ENCODE measurements at places on chromosomes 1 and 21.

DNA sequence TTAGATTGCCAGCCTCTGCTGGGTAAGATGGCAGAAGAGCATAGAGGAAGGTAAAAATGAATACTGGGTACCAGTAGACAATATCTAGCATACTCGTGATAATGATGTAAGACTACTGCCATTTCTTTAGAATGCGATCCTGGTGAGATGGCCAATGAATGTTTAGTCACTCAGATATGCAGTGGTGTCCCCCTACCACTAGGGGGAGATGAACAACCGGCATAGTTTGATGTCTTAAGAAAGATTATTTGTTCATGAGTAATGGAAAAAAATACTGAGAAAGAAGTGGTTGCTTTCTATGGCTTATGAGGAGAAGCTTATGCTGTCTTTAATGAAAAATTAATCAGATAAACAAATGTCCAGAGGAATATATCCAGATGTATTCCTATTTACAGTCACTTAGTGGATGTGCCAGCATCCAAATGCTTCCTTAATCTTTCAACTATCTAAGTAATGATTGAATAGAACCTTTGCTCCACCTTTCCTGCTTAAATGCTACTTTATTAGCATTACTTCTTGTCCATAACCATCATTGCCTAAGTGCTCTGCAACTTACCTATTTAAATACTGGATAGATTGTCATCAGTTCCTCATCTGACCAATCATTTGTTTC is 256.6 kb downstream of the ST6GALNAC3 start:
- DNase-seq = no peak

DNA sequence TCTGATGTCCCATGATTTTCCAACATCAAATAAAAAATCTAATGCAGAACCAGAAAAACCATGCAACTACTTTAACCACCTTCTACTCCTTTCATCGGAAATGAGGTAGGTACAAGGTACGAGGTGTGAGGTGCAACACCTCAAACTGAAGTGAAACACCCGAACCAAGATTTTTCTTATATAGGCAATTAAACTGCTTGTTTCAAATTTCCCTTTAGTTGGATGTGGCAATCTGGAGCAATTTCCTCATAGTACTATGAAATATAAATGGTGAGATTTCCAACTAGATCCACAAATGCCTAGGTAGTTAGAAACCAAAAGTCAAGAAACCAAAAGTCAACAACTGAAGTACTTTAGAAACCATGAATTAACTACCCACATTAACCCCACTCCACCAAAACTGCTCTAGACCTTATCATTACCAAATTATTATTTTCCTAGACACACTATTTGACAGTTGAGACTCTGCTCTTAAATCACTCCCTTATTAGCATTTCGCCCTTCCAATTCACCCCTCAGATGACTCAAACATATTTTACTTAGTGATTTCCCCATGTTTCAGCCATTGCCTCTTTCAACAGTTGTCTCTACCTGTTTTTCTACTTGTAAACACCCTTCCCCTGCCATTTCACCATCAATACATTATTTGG is 37.8 kb downstream of the FUBP1 start:
- no peak for DNase-seq

DNA sequence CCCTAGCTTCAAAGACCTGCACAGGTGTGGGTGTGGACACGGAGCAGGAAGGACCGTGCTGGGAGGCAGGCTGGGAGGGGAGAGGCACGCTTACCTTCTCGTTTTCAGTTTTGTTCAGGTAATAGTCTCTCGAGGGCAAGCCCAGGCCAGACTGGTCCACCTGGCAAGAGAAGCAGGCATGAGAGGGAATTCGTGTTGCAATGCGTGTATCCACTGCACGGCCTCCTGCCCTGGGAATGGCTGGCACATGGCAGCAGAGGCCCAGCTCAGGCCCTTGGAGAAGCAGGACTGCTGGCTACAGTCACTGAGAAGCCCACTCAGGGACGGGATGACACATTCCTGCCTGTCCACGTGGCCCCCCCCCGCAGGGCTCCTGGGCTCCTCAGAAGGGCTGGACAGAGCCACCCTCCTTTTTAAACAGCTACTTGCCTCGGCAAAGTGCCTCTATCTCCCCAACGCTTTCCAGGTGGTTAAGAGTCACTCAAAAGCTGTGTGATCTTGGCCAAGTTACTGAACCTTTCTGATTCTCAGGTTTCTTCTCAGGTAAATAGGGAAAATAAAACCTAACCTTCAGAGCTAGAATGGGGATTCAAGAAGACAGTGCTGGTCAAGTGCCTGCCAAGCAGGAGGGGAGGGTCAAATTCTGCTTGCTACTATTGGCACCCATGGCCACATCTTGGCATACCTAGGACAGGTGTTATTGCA is 32.7 kb downstream of the ECE1 start:
- DNase-seq = no peak

DNA sequence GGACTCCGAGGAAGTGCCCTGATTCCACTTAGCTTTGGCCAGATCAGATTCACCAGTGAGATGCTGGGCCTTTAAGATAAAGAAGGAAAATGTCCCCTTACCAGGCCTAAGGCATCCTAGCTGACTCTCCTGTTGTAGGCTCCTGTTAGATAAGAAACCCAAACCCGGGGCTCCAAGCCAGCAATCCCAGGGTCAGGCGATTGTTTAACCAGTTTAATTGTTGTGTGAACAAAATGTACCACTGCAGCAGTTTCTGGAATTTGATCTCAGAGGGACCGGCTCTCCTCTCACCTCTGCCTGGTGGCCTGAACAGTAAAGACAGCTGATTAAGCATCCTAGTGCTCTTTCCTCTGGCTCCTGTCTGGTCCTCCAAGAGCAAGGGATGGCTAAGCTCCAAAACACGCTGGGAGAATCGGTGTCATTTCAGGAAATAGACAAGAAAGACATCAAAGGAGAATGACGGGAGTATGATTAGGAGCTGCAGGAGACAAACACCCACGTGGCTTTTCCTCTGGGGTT is 9.3 kb upstream of the KLHDC8A start:
- no peak for DNase-seq

DNA sequence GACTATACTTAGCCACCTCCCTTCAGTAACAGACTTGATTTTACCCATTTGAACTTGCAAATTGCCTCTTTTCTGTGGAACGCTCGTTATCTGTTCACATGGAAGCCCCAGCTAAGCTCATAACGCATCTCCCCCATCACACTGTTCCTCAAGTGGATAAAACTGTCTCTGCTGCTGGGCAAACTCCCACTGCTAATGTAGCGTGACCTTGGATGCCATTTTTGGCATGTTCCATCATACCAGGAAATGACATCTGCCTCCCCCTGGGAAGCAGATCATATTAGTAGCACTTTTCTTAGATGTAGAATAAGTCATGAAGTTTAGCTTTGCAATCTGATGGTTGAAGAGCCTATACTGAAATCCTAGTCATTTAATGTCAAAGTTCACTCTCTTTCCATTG is 528.7 kb upstream of the PLXNA2 start:
- DNase-seq = no peak

GRCh38 chr1:54355931-54356679 is 50.1 kb downstream of the SSBP3 start:
- no peak for DNase-seq
